Activated naive CD4-positive, alpha-beta T cell treated with anti-CD3 and anti-CD28 coated beads for 36 hours (primary cell): ENCODE measurements at places on chromosomes 16 and 17. TPM values are rescaled to one million over a fixed set of nuclear protein-coding genes. Genes with fewer than 3 reads are reported as not detected.
A peak's percentile ranks its signal among the peaks of the same experiment; 100 is the strongest.

GRCh38 chr16:55147396-55147795 lies 176.6 kb upstream of the IRX6 start:
- no peak for DNase-seq
- H3K27me3 ChIP-seq = peaks cover 2% of the 10 kb centered on the region
- no peak overlapping the region for H3K27ac ChIP-seq
- no peak overlapping the region for H3K4me3 ChIP-seq

GRCh38 chr17:29838961-29839360 lies 91.1 kb downstream of the SSH2 start:
- no peak overlapping the region for H3K27ac ChIP-seq
- H3K36me3 ChIP-seq = no peaks in the 10 kb centered on the region
- no peaks in the 10 kb centered on the region for H3K4me1 ChIP-seq

GRCh38 chr16:11161974-11162373 lies 94.0 kb downstream of the SOCS1 start:
- DNase-seq = no peak
- no peaks in the 10 kb centered on the region for H3K36me3 ChIP-seq
- H3K27ac ChIP-seq = no peak overlapping the region
- no peak overlapping the region for H3K4me3 ChIP-seq
- H3K27me3 ChIP-seq = no peaks in the 10 kb centered on the region

GRCh38 chr16:80744856-80745255 lies 59.5 kb downstream of the CDYL2 start:
- DNase-seq = peak; percentile 11
- no peaks in the 10 kb centered on the region for H3K27me3 ChIP-seq
- H3K4me1 ChIP-seq = peaks cover 21% of the 10 kb centered on the region
- no peak overlapping the region for H3K27ac ChIP-seq

DNA sequence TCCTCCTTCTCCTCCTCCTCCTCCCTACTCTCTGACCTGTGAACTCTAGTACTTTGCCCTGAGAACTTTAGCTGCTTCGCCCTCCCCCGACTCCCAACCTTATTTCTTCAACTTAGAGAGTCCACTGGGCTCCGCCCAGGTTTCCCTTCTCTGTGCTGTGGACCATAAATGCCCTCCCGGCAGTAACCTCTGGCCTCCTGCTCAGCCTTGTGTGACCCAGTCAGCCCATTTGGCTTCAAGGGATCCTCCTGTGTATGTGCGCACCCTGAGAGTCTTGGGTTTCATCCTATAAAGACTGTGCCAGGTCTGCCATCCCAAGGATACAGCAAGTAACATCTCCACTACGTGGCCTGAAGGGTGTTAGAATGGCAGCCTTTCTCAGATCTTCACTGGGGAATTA lies 275.6 kb upstream of the C16orf82 start:
- H3K4me1 ChIP-seq = no peaks in the 10 kb centered on the region
- peaks cover 16% of the 10 kb centered on the region for H3K27me3 ChIP-seq
- H3K27ac ChIP-seq = no peak overlapping the region
- no peak overlapping the region for H3K4me3 ChIP-seq

GRCh38 chr17:32192379-32192778 lies 50.1 kb downstream of the RHOT1 start:
- H3K4me3 ChIP-seq = no peak overlapping the region
- H3K27ac ChIP-seq = no peak overlapping the region
- no peaks in the 10 kb centered on the region for H3K27me3 ChIP-seq
- H3K4me1 ChIP-seq = peaks cover 3% of the 10 kb centered on the region
- H3K36me3 ChIP-seq = peaks cover 12% of the 10 kb centered on the region
- no peak for DNase-seq

- H3K27ac ChIP-seq = no peak overlapping the region
- no peaks in the 10 kb centered on the region for H3K4me1 ChIP-seq
- no peak overlapping the region for H3K4me3 ChIP-seq
These were observed 27.4 kb upstream of the GNAO1 start for GRCh38 chr16:56163938-56164337.

- H3K36me3 ChIP-seq = no peaks in the 10 kb centered on the region
- H3K4me3 ChIP-seq = no peak overlapping the region
- no peak for DNase-seq
- H3K27ac ChIP-seq = no peak overlapping the region
- no peaks in the 10 kb centered on the region for H3K4me1 ChIP-seq
These were observed 9.3 kb downstream of the ANKS4B start for GRCh38 chr16:21242756-21243155.

DNA sequence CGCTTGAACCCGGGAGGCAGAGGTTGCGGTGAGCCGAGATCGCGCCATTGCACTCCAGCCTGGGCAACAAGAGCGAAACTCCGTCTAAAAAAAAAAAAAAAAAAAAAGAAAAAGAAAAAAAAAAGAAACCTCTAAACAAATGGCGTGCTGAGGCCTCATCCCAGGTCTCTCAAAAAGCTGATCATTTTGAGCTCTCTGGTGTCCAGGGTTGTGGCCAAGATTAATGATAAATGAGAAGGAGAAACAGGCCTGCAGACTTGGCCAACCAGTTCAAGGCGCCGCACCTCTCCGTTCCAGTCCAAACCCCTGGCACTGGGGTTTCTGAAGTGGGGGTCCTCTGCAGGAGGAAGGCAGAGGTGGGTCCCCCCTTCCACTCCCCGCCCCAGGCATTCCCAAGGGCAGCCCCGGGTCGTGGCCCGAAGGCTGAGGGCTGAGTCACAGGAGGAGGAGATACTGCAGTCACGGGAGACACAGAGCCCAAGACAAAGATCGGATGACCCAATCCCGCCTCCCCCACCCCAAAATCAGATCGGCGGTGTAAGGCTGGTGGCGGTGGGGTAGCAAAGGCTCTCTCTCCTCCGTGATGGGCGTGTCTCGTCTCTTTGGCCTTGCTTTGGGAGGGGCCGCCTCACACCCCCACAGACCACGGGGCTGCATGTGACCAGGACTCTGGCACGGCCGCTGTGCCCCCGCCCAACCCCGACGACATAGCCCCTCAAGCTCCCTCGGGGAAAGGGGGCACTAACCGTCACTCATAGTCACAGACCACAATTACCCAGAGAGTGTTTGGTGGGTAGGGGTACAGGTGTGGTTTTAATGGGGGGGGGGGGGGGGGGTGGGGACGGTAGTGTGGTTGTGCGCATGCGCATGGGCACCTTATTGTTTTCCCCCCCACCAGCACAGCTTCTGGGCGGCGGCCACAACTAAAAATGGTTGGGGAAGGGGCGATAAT lies 1.1 kb downstream of the VAT1 start:
- H3K27ac ChIP-seq = no peak overlapping the region
- no peak for DNase-seq
- H3K27me3 ChIP-seq = no peaks in the 10 kb centered on the region
- H3K4me1 ChIP-seq = peaks cover 34% of the 10 kb centered on the region
- peak overlapping the region; percentile 82 for H3K4me3 ChIP-seq

GRCh38 chr17:42895185-42895555 lies 5.4 kb upstream of the G6PC1 start:
- DNase-seq = no peak
- H3K36me3 ChIP-seq = no peaks in the 10 kb centered on the region
- no peak overlapping the region for H3K4me3 ChIP-seq
- H3K27ac ChIP-seq = no peak overlapping the region
- H3K4me1 ChIP-seq = no peaks in the 10 kb centered on the region
- peaks cover 3% of the 10 kb centered on the region for H3K27me3 ChIP-seq

DNA sequence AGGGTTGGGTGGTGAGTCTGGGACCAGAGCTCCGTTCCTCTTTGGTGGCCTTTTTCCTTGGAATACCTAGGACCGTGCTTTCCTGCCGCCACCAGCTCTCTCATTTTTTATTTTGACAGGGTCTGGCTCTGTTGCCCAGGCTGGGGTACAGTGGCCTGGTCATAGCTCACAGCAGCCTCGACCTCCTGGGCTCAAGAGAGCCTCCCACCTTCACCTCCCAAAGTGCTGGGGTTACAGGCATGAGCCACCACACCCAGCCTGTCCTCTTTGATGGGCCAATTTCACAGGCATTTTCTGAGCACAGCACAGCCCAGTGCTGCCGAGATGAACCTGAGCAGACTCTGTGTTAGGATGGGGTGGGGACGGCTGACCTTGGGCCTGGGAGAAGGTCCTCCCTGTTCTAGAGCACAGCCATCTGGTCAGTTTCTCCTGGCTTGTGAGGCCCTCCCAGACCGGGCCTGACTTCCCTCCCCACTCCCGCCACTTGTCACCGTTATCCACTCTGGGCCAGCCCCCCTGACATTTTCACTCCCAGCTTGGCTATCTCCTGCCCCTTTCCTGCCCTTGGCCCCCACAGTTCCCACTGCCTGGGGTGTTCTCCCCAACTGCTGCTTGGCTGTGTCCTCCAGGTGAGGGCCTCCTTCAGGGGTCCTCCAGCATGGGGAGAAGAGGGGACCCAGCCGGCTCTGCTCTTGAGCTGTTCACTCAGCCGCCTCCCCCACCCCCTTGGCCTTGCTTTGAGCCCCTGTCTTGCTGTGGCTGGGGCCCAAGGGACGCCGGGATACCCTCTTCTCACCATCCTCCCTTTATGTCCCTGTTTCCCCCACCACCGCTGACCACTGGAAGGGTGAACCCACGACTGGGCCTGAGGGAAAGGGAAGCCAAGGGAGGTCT lies 5.0 kb downstream of the ADCY7 start:
- H3K27me3 ChIP-seq = no peaks in the 10 kb centered on the region
- peaks cover 14% of the 10 kb centered on the region for H3K36me3 ChIP-seq
- H3K4me1 ChIP-seq = peaks cover 78% of the 10 kb centered on the region
- peak overlapping the region; percentile 36 for H3K27ac ChIP-seq
- DNase-seq = no peak

DNA sequence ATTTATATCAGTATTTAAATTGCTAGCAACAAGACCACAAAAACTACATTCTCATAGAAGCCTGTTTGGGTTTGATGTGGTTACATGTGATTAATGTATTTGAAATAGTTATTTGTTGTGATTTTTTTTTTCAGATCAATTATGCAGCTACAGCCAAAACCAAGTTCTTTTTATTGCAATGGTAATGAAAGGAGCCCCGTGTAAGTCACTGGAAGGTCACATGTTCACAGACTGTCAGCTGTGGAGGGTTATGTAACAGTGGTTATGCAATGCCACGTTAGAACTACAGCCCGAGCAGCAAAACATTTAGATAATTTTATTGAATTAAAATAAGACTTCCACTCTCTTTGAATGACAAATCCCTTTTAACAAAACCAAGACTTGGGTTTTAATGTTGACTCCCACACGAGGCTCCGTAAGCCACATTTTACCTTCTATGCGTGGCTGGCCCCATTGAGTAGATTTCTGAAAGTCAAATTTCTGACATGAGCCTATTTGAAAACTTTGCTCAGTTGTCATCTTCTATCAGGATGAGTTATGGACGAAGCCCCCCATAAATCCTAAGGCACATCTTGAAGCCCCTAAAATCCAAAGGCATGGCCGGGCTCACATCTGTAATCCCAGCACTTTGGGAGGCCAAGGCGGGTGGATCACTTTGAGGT lies 41.8 kb upstream of the SEC14L1 start:
- peaks cover 35% of the 10 kb centered on the region for H3K4me1 ChIP-seq
- no peak for DNase-seq
- H3K27me3 ChIP-seq = no peaks in the 10 kb centered on the region
- H3K4me3 ChIP-seq = no peak overlapping the region

DNA sequence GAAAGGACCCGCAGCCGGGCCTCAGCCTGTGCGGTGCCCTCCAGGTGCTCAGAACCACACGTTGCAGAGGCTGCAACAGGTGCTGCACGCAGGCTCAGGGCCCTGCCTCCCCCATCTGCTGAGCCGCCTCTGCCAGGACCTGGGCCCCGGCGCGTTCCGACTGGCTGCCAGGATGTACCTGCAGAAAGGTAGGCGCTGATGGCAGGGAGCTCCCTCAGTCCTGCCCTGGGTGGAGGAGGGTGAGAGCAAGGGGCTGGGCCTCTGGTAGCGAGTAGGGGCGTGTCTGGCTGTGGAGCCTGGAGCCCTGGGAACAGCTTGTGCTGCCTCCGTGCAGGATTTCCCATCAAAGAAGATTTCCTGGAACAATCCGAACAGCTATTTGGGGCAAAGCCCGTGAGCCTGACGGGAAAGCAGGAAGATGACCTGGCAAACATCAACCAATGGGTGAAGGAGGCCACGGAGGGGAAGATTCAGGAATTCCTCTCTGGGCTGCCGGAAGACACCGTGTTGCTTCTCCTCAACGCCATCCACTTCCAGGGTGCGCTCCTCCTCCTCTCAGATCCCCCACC lies 4.4 kb downstream of the SERPINF2 start:
- H3K36me3 ChIP-seq = no peaks in the 10 kb centered on the region
- H3K27ac ChIP-seq = no peak overlapping the region
- no peaks in the 10 kb centered on the region for H3K27me3 ChIP-seq
- no peak overlapping the region for H3K4me3 ChIP-seq

DNA sequence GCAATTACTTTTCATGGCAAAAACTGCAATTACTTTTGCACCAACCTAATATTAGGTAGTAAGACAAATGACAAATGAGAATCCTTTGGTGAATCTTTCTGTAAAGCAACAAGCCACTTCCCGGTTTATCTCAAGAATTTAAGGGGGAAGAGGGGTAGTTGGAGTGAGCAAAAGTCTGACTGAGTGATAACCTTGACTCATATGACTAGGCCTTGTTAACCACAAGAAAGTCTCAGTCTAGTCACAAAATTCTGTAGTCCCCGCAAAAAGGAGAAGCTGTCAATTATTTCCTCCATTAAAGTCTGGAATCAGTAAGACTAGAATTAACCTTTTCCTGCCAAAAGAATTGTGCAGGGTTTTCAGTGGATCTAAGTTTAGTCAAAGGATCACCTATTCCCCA lies 72.2 kb upstream of the GNAO1 start:
- no peak overlapping the region for H3K27ac ChIP-seq
- DNase-seq = no peak
- H3K4me3 ChIP-seq = no peak overlapping the region
- H3K4me1 ChIP-seq = peaks cover 5% of the 10 kb centered on the region
- H3K27me3 ChIP-seq = peaks cover 8% of the 10 kb centered on the region

GRCh38 chr16:10318798-10319500 lies 66.9 kb upstream of the ATF7IP2 start:
- H3K4me1 ChIP-seq = peaks cover 11% of the 10 kb centered on the region
- no peak for DNase-seq
- H3K36me3 ChIP-seq = no peaks in the 10 kb centered on the region
- H3K4me3 ChIP-seq = no peak overlapping the region
- H3K27me3 ChIP-seq = no peaks in the 10 kb centered on the region

DNA sequence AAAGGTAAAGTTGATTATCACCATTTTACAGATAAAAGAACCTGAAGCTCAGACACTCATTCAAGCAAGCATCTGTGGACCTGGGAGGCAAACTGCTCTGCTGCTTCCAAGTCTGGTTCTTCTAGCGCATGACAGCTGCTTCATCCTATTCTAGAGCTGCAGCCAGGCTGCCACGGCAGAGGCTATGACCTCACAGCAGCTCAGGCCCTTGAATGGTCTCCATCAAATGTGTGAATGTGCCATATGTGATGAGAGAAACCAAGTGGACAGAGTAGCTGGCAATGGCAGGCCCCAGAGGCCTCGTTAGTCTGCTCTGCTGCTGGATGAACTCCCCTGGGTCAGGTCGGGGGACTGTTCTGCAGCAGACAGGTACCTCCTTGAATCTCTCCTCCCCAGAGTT lies 30.7 kb upstream of the FOXJ1 start:
- no peak overlapping the region for H3K4me3 ChIP-seq
- H3K27ac ChIP-seq = no peak overlapping the region
- H3K27me3 ChIP-seq = no peaks in the 10 kb centered on the region
- H3K36me3 ChIP-seq = peaks cover 8% of the 10 kb centered on the region

MYH11 gene
- total RNA-seq = not detected

SEPTIN12 gene
- not detected for total RNA-seq

SLC12A3 gene
- not detected for total RNA-seq

HOXB1 gene
- not detected for total RNA-seq

CNTNAP1 gene
- 1.4 TPM for total RNA-seq
